Activated CD4-positive, alpha-beta memory T cell treated with anti-CD3 and anti-CD28 coated beads for 36 hours (primary cell): ENCODE measurements at places on chromosomes 1 and 21.

DNA sequence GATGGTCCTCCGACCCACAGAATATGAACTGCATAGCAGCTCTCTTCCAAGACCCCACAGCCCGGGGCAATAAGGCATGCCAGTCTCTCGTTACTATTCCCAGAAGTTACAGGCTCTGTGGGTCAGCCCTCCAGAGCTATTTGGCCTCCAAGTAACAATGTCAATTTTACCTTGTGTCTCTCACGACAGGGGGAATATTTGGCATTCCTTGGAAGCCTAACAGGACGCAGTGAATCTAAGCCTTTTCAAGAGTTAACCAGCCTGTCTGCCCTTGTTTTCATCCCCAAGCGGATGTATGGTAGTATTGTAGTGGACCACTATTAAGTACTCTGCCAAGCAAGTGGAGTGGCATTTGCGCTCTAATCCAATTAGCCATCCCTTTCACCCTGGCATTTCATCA lies 24.4 kb upstream of the GNG4 start:
- DNase-seq: no peak

- DNase-seq: no peak
Measured at GRCh38 chr1:57901208-57901919, 477.5 kb upstream of the DAB1 start.

DNA sequence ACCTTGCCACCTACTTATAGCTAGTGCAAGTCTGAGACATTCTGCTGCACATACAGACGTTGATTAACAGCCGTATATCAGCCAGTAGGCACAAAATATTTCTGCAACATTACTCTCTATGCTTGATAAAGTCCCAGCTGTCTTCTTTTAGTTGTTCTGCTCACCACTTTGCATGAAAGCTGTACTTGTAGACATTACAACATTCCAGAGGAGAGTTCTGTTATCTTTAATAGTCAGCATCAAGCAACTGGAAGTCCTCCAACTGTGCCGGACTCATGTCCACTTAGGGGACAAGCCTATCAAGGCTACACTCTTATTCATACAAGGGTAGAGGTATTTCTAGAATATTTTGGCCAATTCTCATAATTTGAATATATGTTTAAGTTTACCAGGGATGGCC lies 50.0 kb downstream of the CACHD1 start:
- DNase-seq: no peak

DNA sequence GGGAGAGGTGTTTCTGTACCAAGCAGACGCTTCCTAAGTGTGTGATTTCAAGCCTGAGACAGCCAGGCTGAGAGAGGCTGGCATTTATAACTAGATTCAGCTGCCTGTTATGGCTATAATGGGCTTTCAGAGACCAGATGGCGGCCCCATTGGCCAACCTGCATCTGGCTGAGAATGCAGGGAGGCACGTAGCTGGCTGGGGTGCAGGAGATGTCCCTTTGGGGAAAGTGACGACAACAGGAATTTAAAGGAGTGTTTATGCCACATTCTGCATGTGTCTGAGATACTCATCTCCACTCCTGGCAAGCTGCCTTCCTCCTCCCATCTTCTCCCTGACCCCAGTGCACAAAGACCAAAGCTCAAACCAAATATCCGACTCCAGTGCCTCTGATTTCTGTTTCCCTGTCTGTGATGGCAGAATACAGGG lies 21.3 kb upstream of the CCDC190 start:
- no peak for DNase-seq

DNA sequence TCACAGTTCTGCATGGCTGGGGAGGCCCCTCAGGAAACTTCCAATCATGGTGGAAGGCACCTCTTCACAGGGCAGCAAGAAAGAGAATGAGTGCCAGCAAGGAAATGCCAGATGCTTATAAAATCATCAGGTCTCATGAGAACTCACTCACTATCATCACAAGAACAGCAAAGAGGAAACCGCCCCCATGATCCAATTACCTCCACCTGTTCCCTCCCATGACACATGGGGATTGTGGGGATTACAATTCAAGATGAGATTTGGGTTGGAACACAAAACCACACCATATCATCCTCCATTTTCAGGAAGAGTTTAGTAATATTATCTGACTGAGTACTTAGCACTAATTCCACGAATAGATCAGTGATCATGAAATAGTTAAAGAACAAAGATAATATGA lies 244.2 kb downstream of the LMO4 start:
- no peak for DNase-seq

GRCh38 chr1:209506101-209506500 lies 77.4 kb upstream of the CAMK1G start:
- no peak for DNase-seq

GRCh38 chr1:202708456-202709275 lies 1.6 kb downstream of the SYT2 start:
- DNase-seq: no peak
